ENCODE measurements at places on chromosomes 2 and 18.

DNA sequence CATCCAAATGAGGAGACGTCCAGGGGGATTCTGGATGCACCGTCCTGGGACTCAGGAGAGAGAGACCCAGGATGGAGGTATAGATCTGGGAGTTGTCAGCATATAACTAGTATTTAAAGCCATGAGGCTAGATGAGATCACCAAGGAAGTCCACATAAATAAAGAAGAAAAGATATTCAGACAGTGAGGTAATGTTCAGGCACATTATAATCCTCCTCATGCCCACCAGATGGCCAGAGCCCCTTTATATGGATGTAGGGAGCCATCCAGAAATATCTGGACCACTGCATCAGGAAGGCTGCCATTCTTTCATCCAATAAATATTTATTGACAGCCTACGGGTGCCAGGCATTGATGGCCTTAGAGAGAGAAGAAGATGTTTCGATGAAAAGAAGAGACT lies 21.2 kb upstream of the NCKAP5 start:
- no peak for DNase-seq

DNA sequence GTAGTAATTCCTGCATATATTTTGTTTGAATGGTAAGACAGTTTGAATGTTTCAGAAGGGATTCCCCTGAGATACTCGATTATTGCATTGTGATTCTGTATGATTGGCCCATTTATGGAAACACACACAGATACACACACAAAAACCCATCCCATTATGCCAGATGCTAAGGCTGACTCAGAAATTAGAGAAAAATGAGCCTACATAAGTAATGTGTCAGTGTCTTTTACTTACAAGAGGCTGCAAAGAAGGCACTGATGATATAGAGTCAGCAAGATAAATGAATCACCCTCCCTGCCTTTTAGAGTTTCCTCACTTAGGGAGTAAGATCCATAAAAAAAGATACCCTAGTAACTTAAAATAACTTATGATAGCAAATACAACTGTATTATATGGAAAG lies 1481.1 kb upstream of the ACVR2A start:
- DNase-seq, result no peak

GRCh38 chr2:59993726-59994125 lies 559.7 kb downstream of the BCL11A start:
- DNase-seq, result no peak

DNA sequence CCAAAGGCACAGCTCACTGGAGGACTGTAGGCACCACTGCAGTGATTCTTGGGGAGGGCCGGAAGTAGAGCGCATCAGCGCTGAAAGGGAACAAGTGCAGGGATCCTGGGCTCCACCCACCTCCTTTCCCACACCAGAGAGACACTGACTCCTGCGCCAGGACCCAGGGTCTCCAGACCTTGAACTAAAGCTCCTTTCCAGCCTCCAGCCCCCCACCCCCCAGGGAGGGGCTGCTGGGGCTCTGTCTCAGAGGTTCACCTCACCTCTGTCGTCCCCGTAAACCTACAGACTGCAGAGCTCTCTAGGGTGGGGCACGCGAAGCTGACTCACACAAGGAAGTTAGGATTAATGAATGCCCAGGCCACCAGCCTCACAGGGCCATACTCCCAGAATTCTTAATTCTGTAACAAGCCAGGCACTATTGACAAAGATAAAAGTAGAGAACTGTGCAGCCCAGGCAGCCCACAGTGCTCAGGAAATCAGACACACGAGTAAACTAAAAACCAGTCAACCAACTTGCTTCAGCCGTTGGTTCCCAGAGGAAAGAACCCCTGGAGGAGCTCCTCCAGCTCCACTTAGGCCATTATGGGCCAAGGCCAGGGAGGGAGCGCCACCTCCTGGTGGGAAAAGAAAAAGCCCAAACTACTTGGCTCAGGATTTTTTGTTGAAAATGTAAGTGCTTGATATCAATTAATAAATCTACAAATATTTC lies 45.1 kb upstream of the ACAA2 start:
- peak; percentile 39 for DNase-seq

GRCh38 chr2:228688007-228688645 lies 506.6 kb upstream of the SPHKAP start:
- DNase-seq, result no peak

DNA sequence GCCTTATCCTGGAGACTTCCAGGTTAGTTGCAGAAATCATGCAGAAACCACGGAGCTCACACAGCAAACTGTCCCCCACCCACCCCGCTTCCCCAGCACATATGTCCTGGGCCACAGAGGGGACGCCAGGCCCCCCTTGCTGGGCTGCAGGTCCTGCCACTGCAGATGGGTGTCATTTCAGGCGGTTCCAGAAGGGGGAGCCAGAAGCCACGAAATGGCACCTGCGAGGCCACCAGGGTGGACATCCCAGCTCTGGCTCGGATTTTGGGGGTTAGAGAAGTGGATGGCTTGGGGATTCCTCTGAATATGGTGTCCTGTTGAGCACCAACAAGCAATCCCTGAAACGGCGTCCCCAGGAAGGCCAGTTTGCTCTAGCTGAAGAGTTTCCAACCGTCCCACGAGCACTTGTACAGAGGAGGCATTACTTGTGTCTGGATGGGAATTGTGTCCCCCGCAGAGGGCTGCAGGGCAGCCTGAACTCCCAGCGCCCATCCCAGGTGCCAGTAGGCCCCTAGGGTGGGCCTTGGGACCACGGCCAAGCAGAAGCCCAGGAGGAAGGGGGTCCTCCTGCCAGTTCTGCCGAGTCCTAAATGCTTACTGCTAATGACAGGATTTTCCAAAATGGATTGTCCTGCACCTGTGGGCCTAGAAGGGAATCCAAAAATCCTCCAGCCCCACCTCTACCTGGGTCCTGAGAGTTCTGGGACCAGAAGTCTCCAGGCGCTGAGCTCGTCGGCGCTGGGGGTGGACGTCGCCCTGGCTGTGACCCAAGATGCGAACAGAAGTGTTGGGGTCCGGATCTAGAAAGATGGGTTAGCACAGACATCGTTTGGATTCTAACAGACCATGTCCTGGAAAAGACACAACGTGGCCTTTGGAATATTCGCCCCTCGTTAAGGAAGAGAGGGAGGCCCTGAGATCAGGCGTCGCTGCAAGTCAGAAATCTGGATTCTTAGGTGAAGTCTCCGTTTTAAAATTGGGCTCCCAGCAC lies 14.6 kb upstream of the NFATC1 start:
- DNase-seq, result peak; percentile 19

- no peak for DNase-seq
Measured at GRCh38 chr2:39241588-39241987, 2.2 kb downstream of the CDKL4 start.

- DNase-seq, result no peak
Measured at GRCh38 chr2:231614559-231615057, 21.9 kb downstream of the TEX44 start.

- no peak for DNase-seq
Measured at GRCh38 chr2:15823459-15824396, 116.6 kb upstream of the MYCN start.

All from NCI-H1694 treated with DMSO at 0.1 percent for 48 hours (cell line).